NCI-H510A (cell line): ENCODE measurements at places on chromosomes 5 and 9.

DNA sequence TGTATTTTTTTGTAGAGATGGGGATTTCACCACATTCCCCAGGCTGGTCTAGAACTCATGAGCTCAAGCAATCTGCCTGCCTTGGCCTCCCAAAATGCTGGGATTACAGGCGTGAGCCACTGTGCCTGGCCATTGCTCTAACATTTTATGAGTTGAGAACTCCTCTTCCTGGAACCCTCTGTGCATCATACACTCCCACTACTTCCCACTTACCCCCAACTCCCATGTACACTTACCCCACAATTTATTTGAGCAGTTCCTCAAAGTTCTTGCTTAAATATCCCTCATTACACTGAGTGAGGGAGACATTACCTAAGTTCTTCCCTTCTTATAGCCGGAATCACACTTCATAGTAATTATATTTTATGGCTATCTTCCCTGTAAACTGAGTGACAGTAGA is 42.9 kb upstream of the GALNT10 start:
- no peak for DNase-seq

DNA sequence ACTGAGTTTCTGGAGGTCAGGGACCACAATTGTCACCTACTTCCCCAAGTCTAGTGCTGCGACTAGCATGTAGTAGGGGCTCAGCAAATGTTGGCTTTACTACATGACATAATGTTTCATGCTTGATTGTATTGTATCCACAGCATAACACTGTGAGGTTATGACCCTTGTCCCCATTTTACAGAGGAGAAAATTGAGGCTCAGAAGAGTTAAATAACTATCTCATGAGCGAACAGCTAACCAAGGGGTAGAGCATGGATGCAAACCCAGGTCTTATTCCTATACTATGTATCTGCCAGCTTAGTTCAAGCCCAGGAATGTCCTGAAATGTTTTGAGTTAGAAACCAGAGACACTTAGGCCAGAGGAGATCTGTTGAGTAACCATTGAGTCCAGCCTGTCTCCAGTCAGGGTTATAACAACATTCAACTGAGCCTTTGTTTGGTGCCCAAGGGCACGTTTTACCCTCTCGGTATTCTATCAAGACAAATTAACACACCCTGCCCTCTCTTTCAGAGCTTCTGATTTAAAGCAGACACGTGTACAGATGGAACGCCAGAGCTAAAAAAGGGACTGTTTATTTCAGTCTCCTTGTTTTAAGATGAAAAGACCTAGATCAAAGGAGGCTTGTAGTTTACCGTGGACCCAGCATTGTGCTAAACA is 16.5 kb downstream of the ANGPTL2 start:
- DNase-seq = no peak

GRCh38 chr5:38023371-38023770 is 183.5 kb upstream of the GDNF start:
- DNase-seq = peak; percentile 48

GRCh38 chr5:143135832-143136551 is 267.5 kb downstream of the NR3C1 start:
- no peak for DNase-seq

DNA sequence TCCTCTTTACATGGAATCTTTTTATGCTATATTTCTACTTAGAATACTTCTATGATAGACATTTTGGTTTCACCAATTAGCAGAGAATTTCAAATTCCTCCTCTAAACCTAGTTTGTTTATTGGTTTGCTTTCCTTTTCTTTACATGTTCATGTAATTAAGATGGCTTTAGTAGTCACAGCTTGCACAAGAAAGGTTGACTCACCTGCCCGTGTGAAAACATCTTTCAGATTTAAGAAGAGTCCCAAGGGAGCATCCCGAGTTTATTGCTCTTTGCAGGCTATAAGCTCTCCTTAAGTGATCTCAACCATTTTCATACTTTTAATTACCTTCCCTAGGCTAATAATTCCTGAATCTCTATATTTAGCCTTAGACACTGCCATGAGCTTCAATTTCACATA is 28.9 kb downstream of the TYRP1 start:
- no peak for DNase-seq

- DNase-seq = no peak
Observed at GRCh38 chr5:168047043-168047668, 244.3 kb upstream of the WWC1 start.

DNA sequence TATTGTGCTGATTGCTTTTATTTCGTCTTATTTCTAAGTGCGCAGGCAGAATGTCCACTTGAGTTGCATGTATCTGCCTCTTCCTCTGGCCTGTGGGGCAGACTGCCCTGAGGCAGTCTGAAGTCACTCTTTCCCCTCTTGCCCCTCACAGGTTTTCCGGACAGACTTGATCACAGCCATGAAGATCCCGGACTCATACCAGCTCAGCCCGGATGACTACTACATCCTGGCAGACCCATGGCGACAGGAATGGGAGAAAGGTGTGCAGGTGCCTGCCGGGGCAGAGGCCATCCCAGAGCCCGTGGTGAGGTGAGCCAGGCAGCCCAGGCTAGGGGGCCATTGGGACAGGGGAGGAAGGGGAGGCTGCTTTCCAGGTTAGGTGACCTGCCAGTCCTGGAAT is 26.4 kb downstream of the JADE2 start:
- DNase-seq = no peak

DNA sequence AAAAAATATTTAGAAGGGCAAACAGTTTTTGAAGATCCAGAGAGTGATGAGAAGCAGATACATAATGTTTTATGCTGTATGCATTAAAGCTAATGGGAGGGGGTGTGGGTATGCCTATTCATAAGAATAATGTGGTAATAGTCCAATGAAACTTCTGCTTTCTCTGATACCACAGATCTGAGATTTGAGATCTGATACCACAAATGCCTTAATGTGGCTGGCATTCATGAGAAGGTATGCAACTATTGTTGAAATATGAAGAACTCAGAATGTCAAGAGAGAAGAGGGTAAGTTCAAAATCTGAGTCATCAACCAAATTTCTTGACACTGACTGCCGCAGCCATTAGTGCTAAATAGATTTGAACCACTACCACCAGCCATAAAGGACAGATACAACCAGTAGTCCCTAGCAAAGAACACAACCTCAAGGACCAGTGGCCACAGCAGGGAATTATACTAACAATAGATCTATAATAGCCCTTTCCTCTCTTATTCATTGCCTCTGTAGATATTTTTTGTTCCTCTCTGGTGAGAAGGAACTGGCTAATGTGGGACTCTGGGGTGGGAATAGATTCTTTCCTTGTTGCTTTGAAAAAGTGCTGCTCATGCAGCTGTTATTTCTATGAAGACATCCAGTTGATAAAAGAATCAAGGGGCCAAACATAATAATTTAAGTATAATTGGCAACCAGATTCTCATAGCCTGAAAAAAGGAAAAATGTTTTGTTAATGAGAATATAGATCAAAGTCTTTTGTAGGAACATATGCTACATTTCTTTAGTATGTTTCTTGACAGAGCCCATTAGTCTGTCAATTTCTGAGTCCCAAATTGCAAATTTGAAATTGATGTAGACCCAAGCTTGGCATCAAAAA is 256.5 kb upstream of the ZNF608 start:
- no peak for DNase-seq

DNA sequence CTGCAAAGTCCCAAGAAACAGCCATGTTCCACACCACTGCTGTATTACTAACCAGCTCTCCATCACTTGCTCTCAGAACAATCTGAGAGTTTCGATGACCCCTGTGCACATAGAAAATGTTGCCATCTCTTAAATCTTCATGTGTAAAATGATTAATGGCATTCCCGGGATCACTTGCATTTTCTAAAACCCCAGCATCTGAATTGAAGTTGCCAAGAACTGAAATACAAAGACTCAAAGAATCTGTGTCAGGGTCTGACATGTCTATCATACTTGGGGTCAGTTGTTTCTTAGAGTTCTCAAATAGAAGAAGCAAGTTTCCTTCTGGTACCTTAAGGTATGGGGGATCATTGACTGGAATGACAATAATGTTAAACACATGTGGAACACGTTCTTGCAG is 115.1 kb downstream of the ESM1 start:
- no peak for DNase-seq
